Activated CD4-positive, alpha-beta T cell treated with anti-CD3 and anti-CD28 coated beads for 36 hours (primary cell): ENCODE measurements at places on chromosomes 2 and 18. TPM values are rescaled to one million over a fixed set of nuclear protein-coding genes. Genes with fewer than 3 reads are reported as not detected.

LRATD1 gene
- total RNA-seq, result not detected

- no peak for DNase-seq
Measured at GRCh38 chr2:212891580-212891979, 259.8 kb downstream of the IKZF2 start.

NAT8 gene
- not detected for total RNA-seq

GRCh38 chr2:43340066-43340465 lies 113.7 kb upstream of the ZFP36L2 start:
- DNase-seq, result no peak

DNA sequence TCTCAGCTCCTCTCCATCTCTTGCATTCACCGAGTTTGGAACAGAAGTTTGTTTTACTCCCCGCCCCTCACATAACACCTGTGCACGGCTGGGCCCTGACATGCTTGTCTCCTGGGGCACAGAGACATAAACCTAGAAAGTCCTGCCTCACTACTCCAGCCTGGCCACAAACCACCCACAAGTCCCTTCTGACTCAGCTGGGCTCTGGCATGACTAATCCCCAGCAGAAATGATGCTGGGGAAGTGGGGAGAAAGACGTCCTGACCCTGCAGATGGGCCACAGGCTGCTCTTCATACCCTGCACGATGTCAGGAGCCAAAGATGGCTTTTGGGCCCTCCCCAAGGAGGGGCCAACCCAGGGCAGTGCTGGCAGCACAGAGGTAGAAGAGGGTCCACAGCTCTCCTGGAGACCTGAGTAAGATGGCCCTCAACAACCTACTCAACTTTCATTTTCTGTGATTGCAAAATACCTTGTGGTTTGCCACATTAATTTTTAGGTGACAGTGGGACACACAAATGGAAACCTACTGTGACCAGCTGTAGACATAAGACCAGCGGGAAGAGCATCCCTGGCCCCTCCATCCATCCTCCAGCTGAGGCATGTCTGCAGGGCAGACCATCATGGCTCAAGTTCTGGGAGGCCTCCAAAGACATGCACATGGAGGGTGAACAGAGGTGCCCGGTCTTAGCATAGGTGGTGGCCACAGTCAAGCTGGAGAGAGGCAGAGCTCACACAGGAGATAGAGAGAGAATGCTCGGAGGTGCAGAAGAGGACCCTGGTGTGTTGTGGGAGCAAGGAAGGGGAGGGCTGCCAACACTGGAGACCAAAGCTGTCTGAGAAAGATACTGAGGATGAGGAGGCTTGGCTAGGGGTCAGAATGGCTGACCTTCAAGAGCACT lies 40.0 kb downstream of the DNMT3A start:
- DNase-seq, result peak; percentile 90

- no peak for DNase-seq
Measured at GRCh38 chr2:231189171-231189530, 9.3 kb upstream of the ARMC9 start.

HOXD13 gene
- not detected for total RNA-seq

GRCh38 chr2:145623136-145623535 lies 1103.2 kb upstream of the ZEB2 start:
- DNase-seq, result no peak

DNA sequence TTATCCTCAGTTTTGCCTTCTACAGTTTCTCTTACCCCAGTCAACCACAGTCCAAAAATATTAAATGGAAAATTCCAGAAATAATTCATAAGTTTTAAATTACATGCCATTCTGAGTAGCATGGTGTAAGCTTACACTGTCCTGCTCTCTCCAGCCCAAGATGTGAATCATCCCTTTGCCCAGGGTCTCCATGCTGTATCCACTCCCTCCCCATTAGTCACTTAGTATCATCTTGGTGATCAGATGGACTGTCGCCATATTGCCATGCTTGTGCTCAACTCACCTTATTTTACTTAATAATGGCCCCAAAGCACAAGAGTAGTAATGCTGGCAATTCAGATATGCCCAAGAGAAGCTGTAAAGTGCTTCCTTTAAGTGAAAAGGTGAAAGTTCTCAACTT lies 18.5 kb upstream of the CCNT2 start:
- no peak for DNase-seq

KLHL14 gene
- not detected for total RNA-seq

- no peak for DNase-seq
Measured at GRCh38 chr18:61466736-61467135, 133.5 kb downstream of the CDH20 start.

DNA sequence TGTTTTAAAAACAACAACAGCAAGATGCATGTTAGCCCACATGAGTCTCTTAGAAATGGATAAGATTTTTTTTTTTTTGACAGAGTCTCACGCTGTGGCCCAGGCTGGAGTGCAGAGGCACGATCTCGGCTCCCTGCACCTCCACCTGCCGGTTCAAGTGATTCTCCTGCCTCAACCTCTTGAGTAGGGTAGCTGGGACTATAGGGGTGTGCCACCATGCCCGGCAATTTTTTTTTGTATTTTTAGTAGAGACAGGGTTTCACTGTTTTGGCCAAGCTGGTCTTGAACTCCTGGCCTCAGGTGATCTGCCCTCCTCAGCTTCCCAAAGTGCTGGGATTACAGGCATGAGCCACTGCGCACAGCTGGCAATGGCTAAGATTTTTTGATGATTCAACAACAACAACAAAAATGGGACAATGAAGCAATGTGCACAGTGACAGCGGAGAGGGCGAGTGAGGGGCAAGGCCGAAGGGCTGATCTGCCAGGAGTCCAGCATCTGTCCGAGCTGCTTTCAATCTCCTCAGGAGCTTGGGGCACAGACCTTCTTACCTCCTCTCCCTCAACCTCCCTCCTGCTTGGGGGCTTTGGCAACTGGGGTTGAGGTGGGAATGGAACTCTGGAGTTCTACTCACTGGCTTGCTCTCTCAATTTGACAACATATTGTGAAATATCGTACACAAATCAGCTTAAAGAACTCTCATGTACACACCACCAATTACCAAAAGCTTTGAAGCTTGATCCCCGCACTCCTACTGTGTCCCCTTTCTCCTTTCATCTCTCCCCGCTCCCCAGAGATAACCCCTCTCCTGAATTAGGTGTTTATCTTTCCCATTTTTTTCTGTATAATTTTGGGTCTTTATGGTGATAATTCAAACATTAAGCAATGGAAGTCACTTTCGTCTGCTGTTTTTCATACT lies 3.4 kb downstream of the ABCG8 start:
- no peak for DNase-seq

GRCh38 chr2:83757329-83757728 lies 701.8 kb downstream of the SUCLG1 start:
- no peak for DNase-seq

GRCh38 chr18:26802330-26803200 lies 62.9 kb downstream of the AQP4 start:
- DNase-seq, result no peak

DNA sequence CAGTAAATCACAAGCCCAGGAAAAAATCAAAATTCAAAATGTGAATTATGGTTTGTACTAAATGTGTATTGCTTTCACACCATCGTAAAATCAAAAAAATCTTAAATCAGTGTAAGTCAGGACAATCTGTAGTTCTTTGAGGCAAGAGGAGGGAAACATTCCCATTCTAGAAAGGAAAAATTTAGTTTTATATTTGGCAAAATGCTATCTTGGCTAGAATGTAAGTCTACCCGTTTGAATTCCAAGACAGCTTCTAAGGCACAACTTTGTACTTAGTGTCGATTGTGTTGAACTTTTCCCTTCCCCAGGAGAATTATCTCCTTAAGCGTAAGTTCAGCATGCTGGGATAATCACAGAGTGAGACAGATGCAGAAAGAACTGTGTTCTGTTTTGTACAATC lies 638.2 kb upstream of the LRRTM1 start:
- DNase-seq, result no peak

GRCh38 chr2:201950606-201951005 lies 83.0 kb upstream of the FZD7 start:
- DNase-seq, result no peak

GRCh38 chr2:20618468-20618885 lies 32.4 kb downstream of the HS1BP3 start:
- peak; percentile 1 for DNase-seq

NEDD4L gene
- total RNA-seq, result 6.4 TPM

- no peak for DNase-seq
Measured at GRCh38 chr18:26721854-26722564, 143.5 kb downstream of the AQP4 start.

DNA sequence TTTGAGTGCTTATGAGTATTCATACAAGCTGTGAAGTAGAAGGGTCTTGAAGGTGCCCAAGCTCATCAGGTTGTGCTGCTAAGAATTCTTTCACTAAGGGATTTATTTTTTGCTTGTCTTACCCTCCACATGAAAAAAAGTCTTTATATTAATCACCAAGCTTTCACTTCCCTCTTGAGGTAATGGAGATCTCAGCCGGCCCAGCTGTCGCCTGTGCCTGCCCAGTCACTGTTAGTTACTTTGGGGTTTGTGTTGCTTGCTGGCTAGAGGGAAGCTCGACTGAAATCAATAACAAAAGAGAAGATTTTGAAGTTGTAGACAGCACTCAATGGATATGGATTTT lies 21.9 kb downstream of the MC2R start:
- DNase-seq, result no peak

- no peak for DNase-seq
Measured at GRCh38 chr18:76953583-76954233, 131.4 kb downstream of the ZNF236 start.

DNA sequence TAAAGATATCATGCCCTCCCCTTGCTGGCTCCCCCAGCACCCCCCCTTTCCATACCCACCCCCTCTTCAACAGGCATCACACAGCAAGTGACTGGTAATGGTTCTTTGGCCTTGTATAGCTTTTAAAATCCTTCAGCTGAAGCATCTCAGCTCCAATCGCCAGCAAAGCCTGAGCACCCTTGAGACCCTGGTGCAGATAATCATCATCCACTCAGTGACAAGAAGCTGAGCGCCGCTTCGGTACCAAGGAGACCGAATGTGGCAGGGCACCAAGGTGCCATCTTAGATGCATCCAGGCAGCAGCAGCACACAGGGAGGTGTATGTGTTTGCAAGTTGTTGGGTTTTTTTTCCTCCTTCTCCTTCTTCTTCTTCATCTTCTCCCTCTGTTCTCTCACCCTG lies 232.7 kb downstream of the BCL11A start:
- DNase-seq, result no peak

LRP1B gene
- total RNA-seq, result not detected

- DNase-seq, result peak; percentile 75
Measured at GRCh38 chr2:85327160-85327821, 498 bp downstream of the TGOLN2 start.

DNA sequence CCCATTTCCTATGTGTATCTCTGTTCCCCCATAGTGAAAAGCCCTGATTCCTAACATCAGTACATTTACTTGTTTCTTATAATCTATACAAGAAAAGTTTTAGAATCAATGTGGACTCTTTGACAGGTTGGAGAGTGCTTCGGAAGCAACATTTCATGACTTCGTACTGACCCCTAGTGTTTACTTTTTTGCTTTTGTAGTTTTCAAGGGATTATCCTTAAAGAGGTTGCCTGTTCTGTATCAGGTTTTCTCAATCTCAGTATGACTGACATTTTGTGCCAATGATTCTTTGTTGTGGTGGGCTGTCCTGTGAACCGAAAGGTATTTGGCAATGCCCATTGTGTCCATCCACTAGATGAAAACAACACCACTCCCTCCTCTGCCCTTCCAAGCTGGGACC lies 43.3 kb upstream of the SERPINB2 start:
- no peak for DNase-seq

GRCh38 chr2:112023707-112024106 lies 31.4 kb upstream of the TMEM87B start:
- no peak for DNase-seq

- DNase-seq, result peak; percentile 38
Measured at GRCh38 chr2:227717687-227718567, at the start of gene SLC19A3. Gene SLC19A3, minus strand, starts transcription at chr2:227718028. Its CDS starts 15,710 bp downstream, at chr2:227702318.

DNA sequence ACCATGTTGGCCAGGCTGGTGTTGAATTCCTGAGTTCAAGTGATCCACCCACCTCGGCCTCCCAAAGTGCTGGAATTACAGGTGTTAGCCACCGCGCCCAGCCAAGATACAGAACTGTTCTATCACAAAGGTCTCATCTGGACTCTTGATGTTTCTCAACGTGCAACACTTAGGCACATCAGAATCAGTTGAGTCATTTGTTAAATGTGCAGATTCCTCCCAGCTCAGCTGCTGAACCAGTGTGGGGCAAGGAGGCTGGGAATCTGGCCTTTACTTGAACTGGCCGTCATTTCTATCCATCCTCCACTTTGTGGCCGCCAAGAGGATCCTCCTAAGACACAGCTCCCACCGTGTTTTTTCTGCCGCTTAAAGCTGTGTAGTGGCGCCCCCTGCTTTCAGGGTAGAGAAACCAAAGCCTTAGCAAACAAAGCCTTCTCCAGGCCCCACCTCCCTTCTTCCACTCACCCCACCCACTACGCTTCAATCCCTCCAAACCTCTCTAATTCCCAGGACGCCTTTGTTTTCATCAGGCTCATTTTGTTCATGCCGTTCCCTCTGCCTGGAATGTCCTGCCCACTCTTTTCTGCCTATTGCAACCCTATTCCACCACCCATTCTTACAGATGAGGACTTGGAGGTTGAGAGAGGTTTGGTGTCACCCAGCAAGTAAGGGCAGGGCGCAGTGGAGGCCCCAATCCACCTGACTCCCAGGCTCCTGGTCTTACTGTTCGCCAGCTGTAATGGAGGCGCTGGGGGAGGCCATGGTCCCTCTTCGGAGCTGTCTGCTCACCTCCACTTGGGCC lies 776 bp upstream of the SPEG start:
- peak; percentile 71 for DNase-seq

SLC16A14 gene
- 1.2 TPM for total RNA-seq
